Activated CD8-positive, alpha-beta memory T cell treated with anti-CD3 and anti-CD28 coated beads for 4 hours (primary cell): ENCODE measurements at places on chromosomes 6 and 20.

- DNase-seq: no peak
These were observed 24.2 kb downstream of the PRDM1 start for GRCh38 chr6:106110164-106110826.

DNA sequence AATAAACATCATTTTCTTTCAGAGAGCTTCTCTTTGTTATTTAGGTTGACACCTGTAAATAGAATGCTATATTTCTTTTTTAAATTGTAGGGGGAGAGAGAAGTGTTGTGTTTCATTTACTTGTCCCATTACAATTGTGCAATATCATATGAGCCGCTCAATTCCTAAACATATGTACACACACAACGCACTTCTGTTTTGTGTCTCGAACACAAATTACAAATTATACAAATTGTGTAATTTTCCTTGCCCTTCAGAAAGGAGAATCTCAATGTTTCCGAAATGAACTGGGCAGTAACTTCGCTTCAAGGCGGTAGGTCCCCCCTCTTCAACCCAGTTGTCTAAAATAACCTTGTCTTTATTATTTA is 2.6 kb upstream of the ABT1 start:
- DNase-seq: no peak

DNA sequence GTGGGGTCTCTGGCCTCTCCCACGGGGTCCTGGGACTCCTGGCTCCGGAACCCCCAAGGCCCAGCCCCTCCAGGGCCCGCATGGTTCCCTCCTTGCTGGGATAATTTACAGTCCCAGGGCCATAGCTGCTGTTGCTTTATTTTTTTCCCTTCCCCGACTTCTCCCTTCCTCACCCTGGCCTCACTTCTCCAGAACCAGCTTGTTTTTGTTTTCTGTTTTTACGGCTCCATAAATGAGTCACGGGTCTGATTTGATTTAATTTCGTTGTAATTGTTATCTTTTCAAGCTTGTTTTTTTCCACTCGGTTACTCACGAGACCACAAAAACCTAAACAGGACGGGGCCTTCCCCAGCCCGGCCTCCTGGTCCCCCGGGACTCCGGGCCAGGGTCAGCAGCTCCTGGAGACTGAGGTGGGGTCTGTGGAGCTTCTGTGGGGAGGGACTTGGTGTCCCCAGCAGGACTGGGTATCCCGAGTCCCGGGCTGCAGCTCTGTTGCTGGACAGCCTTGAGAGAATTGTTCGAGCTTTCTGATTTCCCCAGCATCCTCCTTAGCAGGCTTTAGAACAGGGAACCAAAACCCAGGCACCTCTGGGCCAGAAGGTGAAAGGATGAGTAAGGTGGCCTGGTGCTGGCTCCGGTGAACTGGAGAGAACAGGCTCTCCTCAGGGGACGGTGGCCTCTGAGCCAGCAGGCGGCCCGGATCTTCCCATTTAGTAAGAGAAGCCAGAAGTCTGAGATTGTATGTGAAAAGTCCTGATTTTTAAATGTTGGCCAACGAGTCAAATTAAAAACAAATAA is 94.9 kb downstream of the CEBPB start:
- DNase-seq: no peak

- DNase-seq: no peak
These were observed 55.8 kb downstream of the SNAI1 start for GRCh38 chr20:50038574-50038991.

DNA sequence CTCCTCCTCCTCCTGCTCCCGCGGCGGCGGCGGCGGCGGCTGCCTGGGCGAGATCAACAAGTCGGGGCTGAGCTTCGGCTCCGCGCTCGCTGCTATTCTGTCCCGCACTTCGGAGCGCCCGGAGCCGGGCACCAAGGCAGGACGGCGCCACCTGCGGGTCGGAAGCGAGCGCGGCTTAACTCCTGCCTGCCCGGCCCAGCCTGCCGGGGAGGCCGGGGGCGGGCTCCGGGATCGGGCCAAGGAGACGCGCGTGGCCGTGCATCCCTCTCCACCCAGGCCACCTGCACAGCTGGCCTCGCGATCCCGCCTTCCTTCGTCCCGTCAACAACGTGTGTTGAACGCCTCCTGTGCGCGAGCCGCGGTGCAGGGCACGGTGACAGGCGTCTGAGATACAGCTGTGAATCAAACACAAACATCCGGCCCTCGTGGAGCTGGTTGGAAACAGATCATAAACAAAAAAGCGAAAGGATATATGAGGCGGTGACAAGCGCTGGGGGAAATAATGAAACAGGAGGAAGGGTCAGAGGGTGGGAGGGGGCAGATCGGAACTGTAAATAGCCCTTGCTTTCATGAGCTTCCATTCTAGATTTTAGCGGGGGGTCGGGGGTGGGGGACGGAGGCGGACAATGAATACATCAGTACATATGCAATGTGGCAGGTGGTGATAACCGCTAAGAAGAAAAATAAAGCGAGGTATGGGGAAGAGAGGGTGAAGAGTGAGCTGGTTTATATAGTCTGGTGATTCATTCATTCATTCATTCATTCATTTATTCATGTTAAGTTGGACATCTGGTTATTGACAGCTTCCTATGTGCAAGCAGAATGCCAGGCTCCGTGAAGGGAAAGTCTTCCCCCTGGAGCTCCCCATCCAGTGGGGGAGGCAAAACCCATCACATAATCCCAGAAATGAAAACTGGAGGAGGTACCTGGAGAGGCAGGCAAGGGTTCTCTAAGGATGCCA is 2.0 kb upstream of the KCNB1 start:
- DNase-seq: no peak

DNA sequence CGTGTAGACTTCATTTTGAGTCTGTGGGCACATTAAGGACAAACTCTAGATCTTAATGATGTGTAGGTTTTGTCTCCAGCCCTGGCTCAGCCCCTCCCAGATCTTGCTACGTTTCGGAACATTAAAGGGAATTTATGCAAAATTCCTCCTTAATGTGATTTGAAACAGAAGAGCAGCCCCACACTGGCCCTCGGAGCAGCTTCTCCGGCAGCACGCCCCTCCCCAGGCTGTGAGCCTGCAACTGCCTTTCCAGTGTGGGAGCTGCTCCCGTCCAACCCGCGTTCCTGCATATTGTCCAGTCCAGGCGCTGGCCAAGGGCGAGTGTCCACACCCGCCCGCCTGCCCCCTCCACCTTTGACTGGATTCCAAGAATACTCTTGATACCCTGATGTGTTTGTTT is 257.2 kb downstream of the TAF4 start:
- DNase-seq: no peak

- DNase-seq: no peak
These were observed 60.4 kb upstream of the SNX9 start for GRCh38 chr6:157762636-157763035.

- no peak for DNase-seq
These were observed 7.9 kb downstream of the BPIFB3 start for GRCh38 chr20:33061658-33062028.

DNA sequence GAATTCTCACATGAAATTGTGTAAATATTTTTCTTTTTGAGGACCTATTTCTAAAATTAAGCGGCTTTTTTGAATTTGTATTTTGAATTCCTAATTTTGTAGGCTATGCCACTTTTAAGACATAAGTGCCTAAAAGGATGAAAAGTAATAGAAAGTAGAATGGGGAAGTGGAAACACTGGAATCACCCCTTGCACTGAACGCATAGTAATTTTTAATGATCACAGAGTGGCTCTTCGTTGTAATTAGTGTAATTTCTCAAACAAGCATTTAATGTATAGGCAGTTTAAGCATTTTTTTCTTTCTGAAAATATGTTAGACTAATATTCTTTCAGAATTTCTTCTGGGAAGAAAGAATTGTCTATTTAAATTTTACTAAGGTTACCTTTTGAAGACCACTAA is 73.2 kb downstream of the ARID1B start:
- no peak for DNase-seq

DNA sequence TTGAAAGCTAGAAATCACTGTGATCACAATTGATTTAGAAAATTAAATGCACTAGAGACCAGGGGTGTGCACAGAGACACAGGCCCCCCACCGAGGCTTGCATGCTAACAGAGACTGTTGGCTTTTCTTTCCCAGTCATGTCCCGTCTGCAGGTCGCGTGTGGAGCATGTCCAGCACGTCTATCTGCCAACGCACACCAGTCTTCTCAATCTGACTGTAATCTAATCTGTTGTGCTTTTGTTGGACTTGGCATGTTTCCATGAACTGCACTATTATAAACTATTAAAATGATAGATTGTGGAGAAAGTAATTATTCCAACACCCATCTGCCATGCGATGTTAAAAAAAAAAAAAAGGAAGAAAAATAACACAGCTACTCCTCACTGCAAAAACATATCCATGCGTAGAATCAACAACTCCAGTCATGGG is 17.7 kb downstream of the MYLIP start:
- DNase-seq: no peak

GRCh38 chr6:16496210-16496609 is 257.8 kb downstream of the GMPR start:
- DNase-seq: no peak

DNA sequence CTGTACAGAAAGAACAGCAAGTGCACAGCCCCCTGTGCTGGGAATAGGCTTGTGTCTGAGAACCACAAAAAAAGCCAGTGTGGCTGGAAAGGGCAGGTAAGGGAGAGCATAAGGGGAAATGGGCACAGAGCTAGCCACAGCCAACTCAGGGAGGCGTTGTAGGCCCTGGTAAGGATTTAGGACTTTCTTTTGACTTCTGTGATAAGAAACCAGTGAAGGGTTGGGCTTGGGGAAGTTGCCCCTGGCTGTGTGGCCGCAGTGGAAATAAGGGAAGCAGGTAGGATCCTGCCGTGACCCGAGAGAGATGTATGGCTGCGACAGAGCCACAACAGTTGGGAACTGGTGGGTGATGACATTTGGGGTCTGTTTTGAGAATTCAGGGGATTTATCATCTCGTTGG is 30.0 kb upstream of the PHACTR2 start:
- no peak for DNase-seq

DNA sequence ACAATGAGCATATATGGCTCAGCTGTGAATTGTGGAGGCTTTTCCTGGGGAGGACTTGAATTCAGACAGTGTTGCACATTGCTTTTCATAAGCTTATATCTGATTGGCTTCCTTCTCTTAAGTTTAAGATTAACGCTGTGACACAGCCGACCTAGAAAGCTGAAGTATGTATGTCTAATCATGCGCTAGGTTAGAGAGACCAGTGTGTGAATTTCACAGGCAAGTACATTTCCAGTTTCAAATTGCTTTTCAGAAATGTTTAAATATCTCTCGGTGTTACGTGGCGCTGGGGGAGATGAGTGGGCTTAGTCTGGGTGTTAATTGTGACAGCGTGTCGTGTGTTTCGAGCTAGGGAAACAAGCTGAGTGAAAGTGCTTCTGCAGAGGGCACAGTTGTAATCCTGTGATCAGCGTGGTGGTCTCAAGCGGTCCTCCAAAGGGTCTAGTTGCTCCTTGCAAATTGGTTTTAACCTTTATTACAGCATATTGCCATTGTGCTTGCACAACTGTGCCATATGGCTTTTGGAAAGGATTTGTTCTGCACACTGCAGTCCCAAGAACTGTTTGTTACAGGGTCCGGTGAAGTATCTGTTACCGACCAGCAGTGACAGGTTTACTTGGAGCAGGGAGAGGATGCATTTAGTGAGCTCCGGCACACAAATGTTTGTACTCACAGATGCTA is 166.6 kb downstream of the SASH1 start:
- DNase-seq: no peak

GRCh38 chr6:87663434-87663833 is 38.6 kb downstream of the AKIRIN2 start:
- DNase-seq: no peak

DNA sequence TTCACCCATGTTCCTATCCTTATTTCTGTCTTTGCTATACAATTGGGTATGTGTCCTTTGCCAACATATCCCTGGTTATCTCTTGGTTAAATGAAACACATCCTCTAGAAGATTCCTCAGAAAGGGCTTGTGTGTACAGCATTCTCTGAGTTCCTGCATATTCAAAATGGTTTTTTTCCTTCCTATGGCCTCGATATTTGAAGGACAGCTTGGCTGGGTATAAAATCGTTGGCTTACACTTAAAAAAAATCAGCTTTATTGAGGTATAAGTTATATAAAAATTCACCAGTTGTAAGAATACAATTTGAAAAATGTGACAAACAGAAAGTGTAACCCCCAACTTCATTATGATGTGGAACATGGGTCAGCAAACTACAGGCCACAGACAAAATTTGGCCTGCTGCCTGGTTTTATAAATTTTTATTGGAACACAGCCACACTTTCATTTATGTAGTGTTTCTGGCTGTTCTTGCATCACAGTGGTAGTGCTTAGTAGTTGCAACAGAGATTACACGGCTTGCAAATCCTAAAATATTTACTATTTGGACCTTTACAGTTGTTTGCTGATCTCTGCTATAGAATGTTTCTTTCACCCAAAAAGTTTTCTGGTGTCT is 16.7 kb downstream of the PCMT1 start:
- DNase-seq: no peak
